ENCODE measurements at places on chromosomes 2 and 18.
A peak's percentile ranks its signal among the peaks of the same experiment; 100 is the strongest.

DNA sequence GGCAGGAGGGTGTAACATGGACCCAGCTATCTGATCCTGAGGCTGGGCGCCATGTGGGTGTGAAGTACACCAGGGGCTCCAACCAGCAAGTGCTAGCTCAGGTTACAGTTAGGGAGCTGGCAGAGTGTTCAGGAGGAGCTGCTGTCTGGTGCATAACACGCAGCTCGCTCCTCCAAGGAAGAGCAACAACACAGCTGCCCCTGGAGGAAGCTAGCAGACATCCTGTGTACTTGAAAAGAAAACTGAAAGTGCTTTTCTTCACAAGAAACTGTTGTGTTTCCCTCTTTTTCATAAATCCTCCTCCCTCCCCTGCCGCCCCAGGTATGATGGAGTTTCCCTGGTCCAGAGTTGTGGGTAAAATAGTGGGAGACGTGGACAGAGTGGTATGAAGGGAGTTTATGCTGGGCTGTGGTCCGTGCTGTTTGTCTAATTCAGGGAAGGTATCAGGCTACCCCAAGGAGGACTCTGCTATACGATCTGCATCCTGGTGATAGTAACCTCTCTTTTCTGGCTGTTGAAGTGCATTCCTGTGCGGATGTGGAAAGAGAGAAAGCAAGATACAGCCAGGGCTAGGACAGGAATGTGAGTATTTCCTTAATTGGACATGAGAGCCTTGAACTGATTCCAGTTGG is 6.1 kb upstream of the LBH start:
- no peak for DNase-seq

DNA sequence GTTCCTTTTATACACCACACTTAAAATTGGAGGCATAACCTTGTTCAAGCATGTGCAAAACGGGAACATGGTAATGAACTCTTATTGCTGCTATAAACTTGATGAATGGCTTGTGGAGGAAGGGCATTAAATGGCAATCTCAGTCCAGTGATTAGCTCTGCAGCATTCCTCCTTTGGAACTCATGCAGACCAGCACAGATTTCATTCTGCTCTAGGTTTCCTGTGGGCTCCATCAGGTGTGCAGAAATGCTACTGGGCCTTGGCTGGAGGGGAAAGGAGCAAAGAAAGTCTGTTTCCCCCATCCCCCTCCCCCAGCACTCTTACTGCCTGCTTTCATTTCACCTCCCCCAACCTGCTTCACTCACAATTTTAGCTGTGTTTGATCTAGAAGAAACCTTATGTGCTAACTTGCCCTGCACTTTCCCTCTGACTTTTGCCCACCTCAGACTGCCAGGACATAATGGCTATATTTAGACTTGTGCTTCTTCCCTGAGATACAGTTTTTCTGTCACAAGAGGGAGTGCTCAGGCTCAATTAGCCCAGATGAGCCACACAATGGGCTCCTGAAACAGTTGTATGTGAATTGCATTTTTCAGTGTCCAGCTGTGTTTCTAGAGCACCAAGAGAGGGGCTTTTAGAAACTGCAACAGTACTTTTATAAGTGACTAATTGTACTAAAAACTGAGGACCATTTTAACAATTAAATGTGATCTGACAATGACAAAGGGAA is 109.8 kb downstream of the FSHR start:
- peak; percentile 5 for DNase-seq

DNA sequence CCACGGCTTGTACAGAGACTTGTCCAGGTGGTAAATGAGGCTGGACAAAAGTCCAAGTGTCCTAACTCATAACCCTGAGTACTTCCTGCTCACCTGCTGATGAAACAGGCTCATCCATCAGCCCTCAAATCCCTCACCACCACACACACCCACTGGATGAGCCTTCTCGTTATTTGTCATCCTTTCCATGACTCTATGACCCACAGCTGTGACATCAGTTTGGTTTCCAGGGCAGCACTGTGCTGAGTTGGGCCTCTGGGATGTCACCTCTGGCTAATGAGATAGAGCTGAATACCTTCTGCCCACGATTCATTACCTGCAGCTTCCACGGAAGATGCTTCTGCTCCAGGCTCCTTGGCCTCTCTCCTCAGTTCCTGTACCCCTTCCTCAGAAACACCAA is 39.4 kb downstream of the SLC14A2 start:
- DNase-seq = no peak

- no peak for DNase-seq
Observed at GRCh38 chr2:234241656-234242458, 191.4 kb downstream of the SPP2 start.

- DNase-seq = no peak
Observed at GRCh38 chr2:60644951-60645350, 91.5 kb upstream of the BCL11A start.

- DNase-seq = no peak
Observed at GRCh38 chr18:6781142-6781714, 51.7 kb downstream of the ARHGAP28 start.

- DNase-seq = no peak
Observed at GRCh38 chr18:34841891-34842290, 131.8 kb downstream of the DTNA start.

DNA sequence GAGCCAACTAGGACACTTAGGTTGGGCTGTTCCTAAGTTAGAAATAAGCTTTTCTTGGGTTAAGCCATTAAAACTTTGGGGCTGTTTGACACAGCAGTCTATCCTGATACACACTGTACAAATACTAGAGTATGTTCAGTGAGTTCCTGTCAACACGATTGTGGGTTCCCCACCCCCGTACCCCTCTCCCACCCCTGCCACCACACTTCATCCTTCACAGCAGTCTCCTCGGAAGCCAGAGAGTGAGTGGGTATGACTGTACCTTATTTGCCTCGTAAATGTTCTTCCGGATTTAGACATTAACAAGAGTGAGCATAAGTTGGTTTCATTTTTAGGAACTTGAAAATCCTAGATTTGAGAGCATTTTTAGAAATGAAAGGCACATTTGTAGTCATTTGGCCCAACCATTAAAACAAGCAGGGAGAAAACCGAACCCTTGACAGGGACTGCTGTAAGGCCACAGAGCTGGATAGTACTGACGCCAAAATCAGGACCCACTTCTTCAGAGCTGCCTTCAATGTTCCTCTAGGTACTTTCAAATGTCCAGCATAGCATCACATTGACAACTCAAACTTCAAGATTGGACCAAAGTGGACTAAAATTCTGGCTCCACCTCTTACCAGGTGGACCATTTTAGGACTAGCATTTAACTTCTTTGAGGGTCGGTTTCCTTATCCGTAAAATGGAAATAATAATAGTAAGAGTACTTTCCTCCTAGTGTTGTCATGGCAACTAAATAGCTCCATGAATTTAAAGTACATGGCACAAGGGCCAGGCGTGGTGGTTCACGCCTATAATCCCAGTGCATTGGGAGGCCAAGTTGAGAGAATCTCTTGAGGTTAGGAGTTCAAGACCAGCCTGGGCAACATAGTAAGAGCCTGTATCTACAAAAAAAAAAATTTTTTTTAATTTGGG is 166.3 kb upstream of the SERTAD2 start:
- no peak for DNase-seq

DNA sequence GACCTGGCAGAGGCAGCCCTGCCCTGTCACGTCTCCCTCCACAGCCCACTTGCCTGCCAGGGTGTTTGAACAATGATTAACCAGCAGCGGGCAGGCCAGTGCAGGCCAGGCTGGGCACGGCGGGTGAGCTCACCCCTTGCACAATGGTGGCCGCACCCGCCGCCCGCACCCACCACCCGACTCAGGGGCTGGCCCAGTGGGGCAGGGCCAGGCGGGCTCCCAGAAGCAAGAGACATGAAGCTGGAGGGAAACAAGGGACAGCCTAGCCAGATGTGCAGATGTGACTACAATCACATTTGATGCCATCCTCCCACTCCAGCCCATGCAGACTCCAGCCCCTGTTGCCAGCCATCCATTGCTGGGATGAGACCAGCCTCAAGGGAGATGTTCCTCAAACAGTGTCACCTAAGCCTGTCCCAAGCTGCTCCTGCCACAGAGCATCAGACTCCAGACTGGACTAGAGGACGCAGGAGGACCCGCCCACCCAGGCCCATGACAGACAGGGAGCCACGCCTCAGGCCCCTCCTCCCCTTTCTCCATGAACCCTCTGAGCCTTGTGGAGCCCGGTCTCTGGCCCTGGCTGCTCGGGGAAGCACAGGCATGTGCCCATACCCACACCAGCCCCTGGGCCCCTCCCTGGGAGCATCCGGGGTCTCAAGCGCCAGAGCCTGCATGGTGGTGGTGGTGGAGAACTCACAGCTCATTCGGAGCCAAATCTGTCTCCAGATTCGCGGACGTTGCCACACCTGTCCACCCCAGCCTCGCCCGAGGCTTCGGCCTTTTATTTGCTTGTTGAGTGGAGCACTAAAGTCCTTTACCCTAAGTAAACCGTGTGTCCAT is 45.0 kb downstream of the SDC1 start:
- no peak for DNase-seq

- DNase-seq = no peak
Observed at GRCh38 chr2:236954641-236955040, 131.0 kb upstream of the COPS8 start.

- DNase-seq = no peak
Observed at GRCh38 chr2:17336458-17336857, 181.8 kb downstream of the RAD51AP2 start.

GRCh38 chr18:75107931-75108276 is 101.0 kb downstream of the PTGR3 start:
- DNase-seq = no peak

DNA sequence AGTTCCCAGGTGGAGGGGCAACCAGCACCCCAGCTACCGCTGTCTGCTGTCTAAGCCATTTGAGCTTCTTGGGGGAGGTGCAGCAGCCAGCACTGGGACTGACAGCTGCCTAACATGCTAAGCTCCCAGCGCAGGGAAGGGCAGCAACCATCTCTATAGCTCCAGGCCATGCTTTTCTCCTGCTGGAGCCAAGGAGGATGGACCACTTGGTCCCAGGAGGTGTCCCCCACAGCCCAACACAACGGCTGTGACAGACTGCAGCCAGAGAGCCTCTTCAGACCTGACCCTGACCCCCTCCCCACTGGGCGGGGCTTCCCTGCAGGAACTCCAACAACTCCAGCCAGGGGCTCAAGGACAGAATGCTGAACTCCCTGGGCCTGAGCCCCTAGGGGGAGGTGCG is 370.6 kb upstream of the REG3G start:
- DNase-seq = no peak

- no peak for DNase-seq
Observed at GRCh38 chr2:72129681-72130340, 17.9 kb downstream of the CYP26B1 start.

GRCh38 chr18:22080035-22080434 is 89.4 kb upstream of the GATA6 start:
- DNase-seq = no peak

GRCh38 chr2:101893681-101894381 is 97.9 kb upstream of the IL1R2 start:
- DNase-seq = peak; percentile 73

DNA sequence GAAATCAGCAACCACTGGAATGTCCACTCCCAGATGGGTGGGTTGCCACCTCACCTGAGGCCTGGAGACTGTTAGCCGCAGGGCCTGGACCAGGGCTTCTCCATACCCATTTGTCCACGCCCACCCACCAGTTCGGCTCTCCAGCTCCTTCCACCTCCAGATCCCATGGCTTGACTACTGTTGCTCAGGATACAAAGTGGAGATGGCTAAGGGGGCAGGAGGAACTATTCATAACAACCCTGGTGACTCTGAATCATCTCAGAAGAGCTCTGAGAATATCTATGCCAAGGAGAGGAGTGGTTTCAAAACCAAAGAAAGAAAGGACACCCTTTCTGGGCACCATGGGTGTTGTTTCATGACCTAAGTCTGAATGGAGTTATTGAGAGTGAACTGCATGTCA is 145.8 kb downstream of the LAMA3 start:
- no peak for DNase-seq

DNA sequence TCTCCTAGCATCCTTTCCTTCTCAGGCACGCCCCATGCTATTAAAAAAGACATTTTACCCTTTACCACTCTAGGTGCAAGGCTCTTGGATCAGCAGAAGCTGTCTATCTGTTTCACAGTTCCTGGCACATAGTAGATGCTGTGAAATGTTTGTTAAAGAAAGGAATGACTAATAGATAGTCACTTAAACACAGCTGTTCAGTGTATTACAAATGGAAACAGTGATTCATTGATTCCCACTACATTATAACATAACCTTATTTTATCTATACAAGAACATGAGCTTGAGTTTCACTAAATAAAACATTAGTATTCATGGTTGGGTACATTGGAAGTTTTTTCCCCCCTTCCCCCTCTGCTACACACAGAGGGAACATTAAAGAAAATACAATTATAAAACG is 142.1 kb downstream of the ASXL3 start:
- DNase-seq = no peak

DNA sequence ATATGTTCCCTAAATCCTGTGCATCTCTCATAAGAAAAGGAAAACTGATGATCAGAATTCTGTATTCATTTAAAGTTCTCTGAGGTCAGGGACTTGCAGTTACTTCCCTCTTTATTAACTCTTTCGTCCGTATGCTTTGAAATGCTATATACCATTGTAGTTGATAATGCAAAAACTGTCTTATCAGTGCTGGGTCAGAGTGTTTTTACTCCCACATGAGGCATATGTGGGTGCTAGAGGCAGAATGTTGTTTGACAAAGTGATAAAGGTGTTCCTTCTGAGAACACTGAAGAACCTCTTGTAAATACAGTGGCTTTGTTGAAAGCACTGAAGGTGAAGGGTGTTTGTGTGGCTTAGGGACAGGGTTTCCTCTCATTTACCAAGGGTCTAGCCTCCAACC is 136.5 kb upstream of the NFATC1 start:
- DNase-seq = no peak

- DNase-seq = no peak
Observed at GRCh38 chr2:148930046-148930775, 55.2 kb downstream of the KIF5C start.

- DNase-seq = no peak
Observed at GRCh38 chr2:161068670-161069069, 91.6 kb upstream of the TANK start.

GRCh38 chr2:101114268-101114783 is 36.9 kb downstream of the TBC1D8 start:
- DNase-seq = no peak

GRCh38 chr2:69386360-69386759 is 667 bp downstream of the GFPT1 start:
- no peak for DNase-seq

- DNase-seq = no peak
Observed at GRCh38 chr2:222641336-222641735, 14.6 kb downstream of the FARSB start.

DNA sequence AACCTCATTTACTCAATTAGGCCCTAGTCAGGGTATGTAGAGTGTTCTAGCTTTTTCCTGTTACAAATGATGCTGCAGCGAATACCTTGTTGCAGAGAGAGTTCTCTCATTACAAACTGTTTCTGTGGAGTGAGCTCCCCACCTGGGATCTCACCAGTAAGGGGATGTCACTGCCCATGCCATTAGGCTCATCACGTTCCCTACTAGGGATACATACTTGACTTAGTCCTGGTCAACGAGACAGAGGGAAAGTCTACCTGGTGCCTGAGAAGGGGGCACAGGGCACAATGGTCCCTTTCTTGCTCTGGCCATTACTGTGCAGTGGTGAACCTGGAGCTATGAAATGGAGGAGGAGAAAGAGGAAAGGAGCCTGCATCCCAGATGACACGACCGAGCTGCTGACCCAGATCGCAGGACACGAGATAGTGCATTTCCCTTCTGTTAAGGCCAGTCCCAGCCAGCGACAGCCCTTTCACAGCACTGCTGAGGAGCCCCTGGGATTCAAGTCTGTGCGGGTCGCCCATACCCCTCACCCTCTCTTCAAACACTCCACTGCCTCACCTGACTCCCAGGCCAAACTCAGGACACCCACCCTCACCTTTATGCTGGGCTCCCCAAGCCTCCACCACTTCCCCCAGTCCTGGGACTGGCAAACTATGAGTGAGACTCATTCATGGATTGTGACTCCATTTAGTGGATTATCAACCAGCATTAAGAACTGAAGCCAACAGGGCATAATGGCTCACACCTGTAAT is 16.0 kb downstream of the MALL start:
- no peak for DNase-seq

All from iPS DF 6.9 (cell line).